ENCODE measurements at places on chromosomes 13 and 19.
A peak's percentile ranks its signal among the peaks of the same experiment; 100 is the strongest.

GRCh38 chr19:33630880-33631608 is 9.3 kb downstream of the CHST8 start:
- no peak for DNase-seq

- peak; percentile 75 for DNase-seq
These were observed 10.8 kb downstream of the C19orf81 start for GRCh38 chr19:50660088-50660366.

- no peak for DNase-seq
These were observed 42.8 kb downstream of the TRPM4 start for GRCh38 chr19:49200238-49200862.

DNA sequence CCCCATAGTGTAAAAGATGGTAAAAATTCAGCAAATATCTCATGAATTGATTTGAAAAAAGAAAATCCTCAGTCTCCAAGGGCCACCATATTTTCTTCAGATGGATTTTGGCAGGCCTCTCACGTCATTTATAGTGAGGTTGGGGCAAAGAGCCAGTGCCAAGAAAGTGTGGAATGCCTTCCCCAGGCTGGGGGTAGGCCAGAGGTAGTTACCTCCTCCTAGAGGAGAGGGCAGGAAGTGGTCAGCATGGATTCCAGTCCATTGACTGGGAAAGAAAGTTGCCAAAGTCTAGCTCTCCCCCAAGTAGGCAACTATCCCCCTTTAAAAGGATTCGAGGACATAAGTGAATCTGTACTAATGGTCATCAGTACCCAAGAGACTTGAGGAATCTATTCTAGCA is 68.4 kb upstream of the KCTD4 start:
- DNase-seq, result no peak

GRCh38 chr13:48978942-48979601 is 3.4 kb downstream of the FNDC3A start:
- no peak for DNase-seq

DNA sequence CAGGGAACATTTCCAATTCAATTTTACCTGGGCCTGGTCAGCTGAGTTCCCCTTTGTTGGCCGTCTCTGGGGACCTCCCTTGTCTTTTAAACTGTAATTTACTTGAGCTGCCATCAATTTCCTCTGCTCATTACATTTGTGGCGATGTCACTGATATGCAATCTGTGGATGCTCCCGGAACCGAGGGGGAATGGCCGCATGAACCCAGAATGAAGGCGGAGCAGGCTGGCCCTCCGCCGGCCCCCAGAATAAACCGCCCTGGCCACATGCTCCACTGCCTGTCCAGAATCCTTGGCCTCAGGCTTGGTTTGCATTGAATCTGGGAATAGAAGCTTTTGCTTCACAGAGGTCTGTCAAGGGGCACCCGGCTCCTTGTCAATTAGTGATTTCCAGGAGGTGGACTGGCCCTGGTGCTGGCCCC is 276.8 kb downstream of the TEX29 start:
- DNase-seq, result no peak

DNA sequence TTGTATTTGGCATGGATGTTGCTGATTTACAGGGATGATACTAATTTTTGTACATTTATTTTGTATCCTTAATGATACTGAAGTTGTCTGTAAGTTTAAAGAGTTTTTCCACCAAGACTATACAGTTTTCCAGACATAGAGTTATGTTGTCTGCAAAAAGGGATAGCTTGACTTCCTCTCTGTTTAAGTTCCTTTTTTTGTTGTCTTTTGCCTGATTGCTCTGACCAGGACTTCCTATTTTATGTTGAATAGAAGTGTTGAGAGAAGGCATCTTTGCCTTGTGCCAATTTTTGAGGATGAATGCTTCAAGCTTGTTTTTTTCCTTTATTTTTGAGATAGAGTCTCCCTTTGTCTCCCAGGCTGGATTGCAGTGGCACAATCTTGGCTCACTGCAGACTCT is 36.8 kb upstream of the ZNF681 start:
- no peak for DNase-seq

- DNase-seq, result no peak
These were observed 223.6 kb downstream of the RGCC start for GRCh38 chr13:41680900-41681299.

- no peak for DNase-seq
These were observed 3.5 kb downstream of the TMEM150B start for GRCh38 chr19:55321466-55322137.

DNA sequence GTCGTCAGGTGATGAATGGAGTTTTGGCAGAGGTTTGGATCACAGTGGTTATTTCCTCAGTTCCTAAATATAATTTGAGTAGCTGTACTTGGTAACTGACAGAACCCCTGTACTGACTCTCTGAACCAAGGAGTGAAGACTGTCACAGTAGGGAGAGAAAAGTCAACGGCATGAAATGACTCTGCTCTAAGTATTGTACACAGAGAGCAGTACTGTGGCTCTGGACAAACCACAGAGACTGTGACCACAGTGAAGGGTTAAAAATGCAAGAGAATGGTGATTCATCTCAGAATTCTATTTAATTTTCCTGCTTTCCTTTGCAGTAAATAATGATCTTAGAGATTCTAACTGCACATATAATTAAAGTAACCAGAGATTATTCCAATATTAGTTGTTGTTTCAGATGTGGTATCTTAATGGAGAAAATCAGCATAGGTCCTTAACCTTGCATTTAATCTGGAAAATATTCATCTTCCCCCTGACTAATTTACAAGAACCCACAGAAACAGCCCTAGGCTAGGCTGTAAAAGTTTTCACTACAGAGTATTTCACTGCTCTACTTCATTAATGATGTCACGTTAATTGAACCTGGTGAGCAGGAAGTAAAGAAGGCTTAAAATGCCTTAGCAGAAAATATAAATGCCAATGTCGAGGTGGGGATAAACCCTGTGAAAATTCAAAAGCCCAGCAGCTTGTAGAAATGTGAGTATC is 221.9 kb downstream of the LIG4 start:
- no peak for DNase-seq

DNA sequence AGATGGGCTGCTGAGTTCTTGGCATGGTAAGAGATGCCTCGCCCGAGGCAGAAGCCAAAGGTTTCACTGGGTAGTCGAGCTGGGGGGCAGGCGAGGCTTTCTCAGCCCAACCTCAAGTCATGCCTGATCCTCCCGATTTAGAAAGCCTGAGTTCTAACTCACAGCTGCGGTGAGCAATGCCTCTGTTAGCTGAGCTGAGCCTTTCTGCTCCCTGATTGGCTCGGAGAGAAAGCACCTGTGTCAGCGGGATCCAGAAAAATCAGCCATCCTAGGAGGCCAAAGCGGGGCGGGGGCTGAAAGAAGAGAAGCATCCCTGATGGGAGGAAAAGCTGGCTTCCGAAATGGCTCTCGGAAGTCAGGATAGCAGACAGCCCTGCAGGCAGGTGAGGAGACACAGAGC is 44.7 kb downstream of the CACNA1A start:
- DNase-seq, result no peak

- DNase-seq, result no peak
These were observed 233.9 kb downstream of the LMO7 start for GRCh38 chr13:75869981-75870380.

Measured in ecto neural progenitor cell (in vitro differentiated cells).